ENCODE measurements at places on chromosomes 7 and 10. TPM values are rescaled to one million over a fixed set of nuclear protein-coding genes. Genes with fewer than 3 reads are reported as not detected.
A peak's percentile ranks its signal among the peaks of the same experiment; 100 is the strongest.

PCDH15 gene
- 0.64 TPM for polyA plus RNA-seq

RBP4 gene
- polyA plus RNA-seq: 33.9 TPM

SPACDR gene
- 1.4 TPM for polyA plus RNA-seq

- no peak for DNase-seq
Observed at GRCh38 chr7:39617005-39617404, 6.4 kb upstream of the RALA start.

DNA sequence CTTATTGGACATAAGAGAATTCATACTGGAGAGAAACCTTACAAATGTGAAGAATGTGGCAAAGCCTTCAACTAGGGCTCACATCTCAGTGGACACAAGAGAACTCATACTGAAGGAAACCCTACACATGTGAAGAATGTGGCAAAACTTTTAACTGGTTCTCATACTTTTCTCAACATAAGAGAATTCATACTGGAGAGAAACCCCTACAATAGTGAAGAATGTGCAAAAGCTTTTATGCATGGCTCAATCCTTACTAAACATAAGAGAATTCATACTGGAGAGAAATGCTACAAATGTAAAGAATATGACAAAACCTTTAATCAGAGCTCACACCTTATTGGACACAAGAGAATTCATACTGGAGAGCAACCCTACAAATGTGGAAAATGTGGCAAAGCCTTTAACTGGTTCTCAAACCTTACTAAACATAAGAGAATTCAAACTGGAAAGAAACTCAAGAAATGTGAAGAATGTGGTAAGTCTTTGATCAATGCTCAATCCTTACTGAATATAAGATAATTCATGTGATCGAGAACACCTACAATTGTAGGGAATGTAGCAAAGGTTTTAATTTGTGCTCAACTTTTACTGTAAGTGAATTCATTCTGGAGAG is 121.8 kb upstream of the ZNF722 start:
- no peak for DNase-seq

DNA sequence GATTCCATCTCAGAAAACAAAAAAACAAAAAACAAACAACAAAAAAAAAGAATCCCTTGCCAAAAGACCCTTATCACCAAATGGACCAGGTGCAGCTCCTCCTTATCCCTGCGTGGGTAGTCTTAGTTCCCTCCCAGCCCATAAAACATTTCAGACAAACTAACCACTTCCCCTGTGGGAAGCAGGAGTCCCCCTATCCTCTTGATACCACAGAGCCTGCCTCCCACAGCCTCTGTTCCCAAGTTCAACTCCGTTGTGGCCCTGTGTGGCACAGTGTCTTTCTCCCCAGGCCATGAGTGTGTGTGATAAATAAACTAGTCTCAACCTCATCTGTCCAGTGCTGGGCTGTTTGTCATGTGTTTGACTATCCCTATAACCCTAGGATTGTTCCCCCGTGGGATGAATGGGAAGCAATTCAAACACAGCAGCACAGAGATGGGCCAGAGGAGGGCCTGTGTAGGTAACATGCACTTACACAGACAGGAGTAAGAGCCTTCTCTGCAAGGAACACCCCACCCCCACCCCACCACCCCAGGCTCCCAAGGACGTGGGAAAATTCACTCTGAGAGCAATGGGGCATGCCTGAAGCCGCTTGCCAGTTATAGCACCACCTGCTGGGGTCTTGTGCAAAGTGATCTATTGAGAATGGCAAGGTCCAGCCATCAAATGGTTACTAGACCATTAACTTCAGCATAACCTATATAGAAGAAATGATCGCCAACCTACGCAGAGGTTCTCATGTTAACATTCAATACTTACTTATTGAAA is 147.1 kb upstream of the GHITM start:
- DNase-seq: no peak

DNA sequence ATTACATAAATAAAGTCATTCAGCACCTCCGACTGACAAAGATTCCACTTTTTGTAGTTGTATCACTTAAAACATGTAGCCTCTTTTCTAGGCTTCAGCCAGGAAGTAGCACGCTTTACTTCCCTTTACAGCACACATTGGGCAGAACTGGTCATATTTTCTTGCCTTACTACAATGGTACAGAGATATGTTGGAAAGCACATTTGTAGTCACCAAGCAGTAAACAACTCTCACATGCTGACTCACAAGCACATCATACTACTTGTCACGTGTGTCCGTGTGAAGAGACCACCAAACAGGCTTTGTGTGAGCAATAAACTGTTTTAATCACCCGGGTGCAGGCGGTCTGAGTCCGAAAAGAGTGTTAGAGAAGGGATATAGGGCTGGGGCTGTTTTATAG is 1071.8 kb downstream of the DNAJB9 start:
- no peak for DNase-seq

DNA sequence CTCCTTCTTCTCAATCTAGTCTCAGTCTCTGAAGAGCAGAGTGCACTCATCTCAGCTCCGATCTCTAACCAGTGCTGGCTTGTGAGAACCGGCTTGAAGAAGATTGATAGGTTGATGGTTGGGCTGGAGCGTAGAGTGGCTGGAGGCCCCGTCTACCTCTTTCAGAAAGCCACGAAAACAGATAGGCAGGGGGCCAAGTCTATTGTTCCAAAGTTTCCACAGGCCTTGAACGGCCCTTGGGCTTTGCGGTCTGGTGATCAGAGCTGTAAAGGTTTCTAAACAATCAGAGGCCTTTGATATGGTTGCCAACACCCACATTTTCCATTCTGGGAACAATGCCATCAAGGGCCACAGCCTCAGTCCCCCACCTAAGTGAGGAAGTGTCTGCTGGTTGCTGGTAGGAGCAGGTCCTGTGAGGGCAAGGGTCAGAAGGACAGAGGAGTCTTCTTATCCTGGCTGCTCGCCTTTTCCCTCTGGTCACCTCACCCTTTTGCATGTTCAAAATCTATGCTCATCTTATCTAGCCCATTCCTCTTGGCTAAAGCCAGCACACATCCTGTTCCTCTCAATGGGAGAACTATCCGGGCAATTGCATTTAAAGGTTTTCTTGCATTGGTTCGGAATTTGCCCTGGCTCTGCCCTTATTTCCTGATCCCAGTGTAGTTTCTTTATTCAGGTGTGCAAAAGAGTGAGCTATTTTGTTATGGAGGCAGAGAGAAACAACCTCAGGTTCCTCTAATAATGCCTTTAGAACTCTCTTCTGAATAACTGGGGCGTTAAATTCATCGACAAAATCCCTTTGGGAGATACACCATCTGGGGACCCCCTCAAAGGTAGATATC is 70.3 kb upstream of the KMT2E start:
- DNase-seq: peak; percentile 99

DNA sequence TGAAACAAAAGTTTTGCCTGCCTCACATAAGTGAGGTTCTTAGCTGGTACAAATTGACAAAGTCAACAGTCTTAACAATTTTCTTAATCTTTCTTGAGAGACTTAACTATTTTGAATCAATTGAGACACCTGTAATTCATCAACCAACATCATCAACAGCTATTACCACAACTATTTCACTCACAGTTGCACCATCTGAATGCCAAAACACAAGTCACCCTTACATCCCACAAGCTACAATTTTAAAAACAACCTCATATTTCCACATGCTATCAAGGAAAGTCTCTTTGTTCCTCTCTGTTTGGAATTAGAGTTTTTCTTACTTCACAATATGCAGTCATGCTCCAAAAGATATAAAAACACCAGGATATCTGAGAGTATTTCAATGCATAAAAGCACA is 4.9 kb downstream of the SMURF1 start:
- DNase-seq: no peak

- DNase-seq: no peak
Observed at GRCh38 chr10:105681051-105681450, 1040.0 kb downstream of the SORCS3 start.

DNA sequence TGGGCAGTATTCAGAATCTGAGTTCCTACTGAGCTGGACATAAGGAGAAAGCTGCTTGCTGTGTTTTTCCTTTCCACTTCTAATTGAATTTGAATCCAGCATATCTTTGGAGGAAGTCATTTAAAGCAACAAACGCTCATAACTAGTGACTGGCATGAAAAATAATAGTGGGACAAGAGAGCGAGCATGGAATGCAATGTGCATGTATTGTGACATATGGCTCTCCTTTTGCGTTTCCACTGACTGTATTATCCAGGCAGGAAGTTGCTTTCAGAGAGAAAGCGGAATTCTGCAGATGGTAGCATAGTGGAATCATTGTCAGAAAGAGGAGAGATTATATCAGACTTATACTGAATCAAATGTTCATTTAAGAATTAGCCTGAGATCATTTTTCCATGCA is 368.6 kb downstream of the REEP3 start:
- DNase-seq: no peak

GRCh38 chr10:99982728-99983127 is 27.0 kb downstream of the DNMBP start:
- no peak for DNase-seq

DNA sequence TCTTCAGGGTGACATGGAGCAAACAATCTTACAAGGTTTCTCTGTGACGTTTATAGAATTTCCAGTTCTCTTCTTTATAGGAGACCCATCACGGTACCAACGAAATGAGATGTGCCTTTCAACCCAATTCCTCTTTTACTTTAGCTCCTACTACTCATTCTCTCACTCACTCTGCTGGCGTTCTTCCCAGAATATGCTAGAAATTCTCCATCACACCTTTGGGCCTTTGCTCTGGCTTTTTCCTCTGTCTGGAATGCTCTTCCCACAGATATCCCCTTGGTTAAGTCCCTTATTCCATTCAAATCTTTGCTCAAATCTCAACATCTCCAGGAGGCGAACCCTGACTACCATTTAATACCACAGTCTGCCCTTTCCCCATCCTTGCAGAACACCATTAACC is 39.0 kb downstream of the SEMA3C start:
- no peak for DNase-seq

- no peak for DNase-seq
Observed at GRCh38 chr7:115822380-115822779, 208.2 kb downstream of the TFEC start.

DNA sequence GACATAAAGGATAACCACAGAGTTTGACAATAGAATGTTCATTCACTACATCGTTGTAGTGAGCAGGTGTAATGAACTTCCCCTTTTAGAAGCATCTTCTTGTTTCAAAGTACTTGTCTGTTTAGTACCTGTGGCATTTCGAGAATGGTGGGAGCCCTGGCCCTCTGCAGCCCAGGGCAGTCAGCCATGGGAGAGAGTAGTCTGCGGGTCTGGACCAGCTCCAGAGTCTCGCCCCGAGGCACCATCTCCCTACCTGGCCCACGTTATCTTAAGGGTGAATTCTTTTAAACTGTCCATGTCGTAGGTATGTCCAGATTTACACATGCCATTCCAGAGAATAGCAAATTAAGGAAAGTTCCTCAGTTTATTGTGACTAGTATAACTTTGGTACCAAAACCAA is 99.7 kb downstream of the BMPR1A start:
- DNase-seq: no peak

DNA sequence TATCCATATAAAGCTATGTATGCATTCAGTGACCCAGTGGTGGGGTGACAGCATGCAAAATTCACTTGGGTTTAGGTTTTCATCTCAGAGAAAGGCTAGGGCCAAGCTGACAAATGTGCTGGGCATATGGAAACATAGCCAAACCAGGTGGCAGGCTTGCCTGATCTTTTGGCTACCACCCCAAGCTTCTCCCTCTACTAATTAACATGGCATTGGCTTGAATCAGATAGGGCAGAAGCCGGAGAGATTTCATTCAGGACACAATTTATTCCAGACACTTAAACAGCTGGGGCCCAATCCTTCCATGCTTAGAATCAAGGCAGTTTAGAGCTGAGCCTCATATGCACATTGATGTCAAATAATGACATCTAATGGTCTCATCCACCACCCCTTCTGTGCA is 95.5 kb upstream of the AGK start:
- no peak for DNase-seq

GRCh38 chr7:122682815-122683550 is 15.9 kb downstream of the RNF133 start:
- no peak for DNase-seq

DNA sequence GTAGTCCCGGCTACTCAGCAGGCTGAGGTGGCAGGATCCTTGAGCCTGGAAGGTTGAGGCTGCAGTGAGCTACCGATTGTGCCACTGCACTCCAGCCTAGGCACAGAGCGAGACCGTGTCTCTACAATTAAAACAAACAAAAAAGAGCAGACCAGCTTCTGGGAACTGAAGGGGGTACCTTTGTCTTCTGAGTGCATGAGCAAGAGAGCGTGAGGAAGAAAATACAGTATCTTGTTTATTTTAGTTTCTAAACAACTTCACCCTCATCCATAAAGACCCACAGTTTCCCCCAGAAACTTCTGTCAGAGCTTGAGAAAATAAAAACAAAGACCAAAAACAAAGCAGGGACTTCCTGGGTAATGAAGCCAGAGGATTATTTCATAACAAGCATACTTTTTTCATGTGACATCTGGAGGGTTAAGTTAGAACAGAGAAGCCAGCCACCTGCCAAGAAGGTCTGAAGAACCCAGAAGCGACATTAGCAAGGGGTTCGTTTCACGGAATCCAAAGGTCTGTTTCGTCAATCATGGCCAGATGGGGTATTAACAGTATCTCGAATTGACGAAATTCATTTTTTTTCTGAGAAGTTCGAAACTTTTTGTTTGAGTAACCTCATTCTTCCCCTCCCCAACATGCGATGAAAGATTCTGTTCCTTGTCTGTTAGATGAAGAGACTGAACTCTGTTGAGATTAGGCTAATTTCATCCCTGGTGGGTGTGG is 10.2 kb upstream of the IL2RA start:
- no peak for DNase-seq

DNA sequence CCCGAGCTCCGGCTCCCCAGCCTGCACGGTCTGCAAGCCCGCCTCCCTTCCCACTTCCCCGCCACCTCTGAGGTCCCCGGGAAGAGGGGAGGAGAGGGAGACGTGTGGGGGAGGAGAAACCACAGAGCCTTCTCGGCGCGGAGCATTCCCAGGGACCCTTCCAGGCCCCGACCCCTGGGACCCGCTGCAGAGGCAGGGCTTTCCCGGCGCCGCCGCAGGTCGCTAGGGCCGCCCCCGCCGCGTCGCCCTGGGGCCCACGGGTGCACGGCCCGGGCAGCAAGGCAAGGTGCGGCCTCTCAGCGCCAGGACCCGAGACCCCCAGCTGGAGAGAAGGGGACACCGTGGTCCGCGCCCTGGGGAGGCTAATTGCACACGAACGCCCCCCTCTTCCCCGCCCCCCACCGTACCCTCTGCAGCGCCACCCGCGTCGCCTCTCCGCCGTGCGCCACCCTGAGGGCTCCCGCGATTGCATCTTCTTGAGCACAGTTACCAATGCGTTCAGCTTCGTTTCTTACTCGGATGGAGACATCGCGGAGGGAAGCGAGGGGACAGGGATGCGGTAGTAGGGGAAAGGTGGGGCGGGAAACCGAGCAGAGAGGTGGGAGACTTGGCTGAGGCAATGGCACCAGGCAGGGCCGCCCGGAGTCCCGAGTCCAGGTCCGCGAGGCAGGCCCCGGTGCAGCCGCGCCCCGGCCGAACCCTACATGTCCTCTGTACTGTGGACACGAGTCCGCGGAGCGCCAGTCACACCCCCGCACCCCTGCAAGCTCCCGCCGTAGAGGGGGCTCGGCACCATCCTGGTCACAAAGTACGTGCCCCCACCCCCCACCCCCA is 28.9 kb downstream of the SKIDA1 start:
- peak; percentile 57 for DNase-seq

GRCh38 chr7:100867040-100867775 is at the start of gene TRIP6:
Gene TRIP6, plus strand, starts transcription at chr7:100867387. Its CDS starts 111 bp downstream, at chr7:100867498.
- peak; percentile 87 for DNase-seq

All from large intestine (tissue), 12 donors.